ENCODE measurements at places on chromosomes 13 and 19.

GRCh38 chr19:39363901-39364457, 21.8 kb downstream of the SAMD4B start:
- no peak for DNase-seq

DNA sequence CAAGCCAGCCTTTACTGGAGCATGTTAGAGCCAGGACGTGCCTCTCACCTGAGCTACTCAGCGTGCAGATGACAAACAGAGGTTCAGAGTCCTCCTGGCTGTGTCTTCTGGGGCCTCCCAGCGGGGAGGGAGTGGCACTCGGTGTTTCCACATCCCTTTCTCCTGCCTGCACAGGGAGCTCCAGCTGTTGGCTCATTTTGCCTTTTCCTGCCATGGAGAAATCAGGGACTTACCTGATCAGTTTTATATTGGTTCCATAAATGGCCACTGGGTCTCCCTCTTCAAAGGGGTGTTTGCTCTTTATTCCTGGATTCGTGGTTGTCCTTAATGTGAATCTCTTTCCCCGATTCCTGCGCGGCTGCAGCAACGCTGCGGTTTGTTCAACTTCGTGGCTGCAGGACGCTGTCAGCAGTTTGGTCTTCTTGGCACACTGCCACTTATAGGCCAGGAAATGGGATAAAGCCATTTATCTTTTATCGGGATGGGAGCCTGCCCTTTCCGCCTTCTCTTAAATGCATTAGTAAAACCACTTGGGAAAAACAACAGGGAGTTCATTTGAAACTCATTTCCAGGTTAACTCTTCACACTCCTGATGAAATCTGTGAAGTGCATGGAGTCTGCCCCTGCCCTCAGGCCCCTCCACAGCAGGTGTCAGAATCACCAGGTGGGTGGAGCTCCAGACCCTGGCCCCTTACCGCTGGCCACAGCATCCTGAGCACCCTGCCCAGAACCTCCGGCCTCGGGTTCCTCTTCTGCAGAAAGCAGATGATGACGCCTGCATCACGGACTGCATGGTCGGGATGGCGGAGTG, 39.8 kb upstream of the MCF2L start:
- no peak for DNase-seq

GRCh38 chr13:46345866-46346265, 41.2 kb downstream of the RUBCNL start:
- DNase-seq, result no peak

- DNase-seq, result no peak
Measured at GRCh38 chr13:95707442-95708390, 30.8 kb downstream of the DNAJC3 start.

- no peak for DNase-seq
Measured at GRCh38 chr13:77528834-77529500, 6.5 kb upstream of the SCEL start.

GRCh38 chr13:26051231-26051656, 572 bp downstream of the SHISA2 start:
- DNase-seq, result peak; percentile 2

DNA sequence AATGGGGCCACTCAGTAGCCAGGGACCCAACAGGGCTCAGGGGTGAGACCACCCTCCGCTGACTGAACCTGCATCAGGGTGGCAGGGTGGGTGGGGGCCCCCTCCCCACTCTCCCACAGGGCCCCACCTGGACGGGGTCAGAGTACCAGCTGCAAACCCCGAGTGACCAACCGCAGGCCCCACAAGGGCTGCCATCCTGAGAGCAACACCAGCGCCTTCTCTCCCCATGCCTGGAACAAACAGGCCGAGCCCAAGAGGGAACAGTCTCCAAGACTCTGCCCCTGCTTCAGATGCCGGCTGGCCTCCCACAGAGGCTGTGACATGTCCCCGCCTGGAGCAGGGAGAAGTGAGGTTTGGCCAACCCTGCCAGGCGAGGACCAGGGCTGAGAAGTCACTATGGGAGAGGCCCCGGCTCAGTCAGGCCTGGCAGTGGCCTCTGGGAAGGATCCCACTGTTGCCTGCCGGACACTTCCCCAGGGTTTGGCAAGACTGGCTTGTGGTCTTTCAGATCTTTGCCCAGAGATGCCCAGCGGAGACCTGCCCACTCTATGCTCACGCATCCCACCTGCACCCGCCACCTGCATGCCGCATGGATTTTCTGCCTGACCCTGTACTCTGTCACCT, 27.2 kb downstream of the MPND start:
- DNase-seq, result no peak

- peak; percentile 75 for DNase-seq
Measured at GRCh38 chr19:12194827-12195731, 32.2 kb downstream of the ZNF136 start.

DNA sequence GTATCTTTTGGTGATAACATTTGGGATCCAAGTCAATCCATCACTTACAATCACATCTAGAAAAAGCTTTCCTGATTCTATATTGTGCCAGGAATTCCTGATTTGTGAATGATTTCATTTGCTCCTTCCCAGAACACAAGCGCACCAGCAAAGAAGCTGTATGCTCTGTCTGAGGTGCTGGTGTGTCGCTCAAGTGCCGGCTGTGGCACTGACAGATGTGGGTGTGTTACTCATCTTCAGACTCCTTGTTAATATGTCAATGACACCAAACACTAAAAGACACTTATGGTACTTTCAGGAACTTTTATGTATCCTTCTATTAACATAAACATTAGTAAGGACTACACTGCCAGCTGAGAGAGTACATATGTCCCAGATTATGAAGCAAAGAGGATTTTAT, 429.1 kb downstream of the ITGBL1 start:
- DNase-seq, result no peak

- no peak for DNase-seq
Measured at GRCh38 chr13:105846923-105847322, 688.5 kb downstream of the EFNB2 start.

DNA sequence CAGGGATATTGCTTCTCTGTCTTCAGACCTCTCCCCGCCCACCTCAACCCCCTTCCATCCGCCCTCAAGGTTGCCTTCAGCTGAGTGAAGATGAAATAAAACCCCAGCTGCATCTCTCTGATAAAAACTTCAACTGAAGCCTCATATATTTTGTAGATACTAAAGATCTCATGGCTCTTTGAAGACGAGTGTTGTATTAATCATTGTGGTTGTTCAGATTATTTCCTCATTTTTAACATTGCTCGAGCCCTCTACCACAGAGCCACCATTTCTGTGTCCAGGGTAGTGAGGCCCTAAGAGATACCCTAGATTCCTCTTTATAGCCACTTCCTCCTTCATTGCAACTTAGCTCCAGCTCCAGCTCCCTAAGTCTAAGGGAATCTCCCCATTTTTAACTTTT, 312.8 kb upstream of the ZNF507 start:
- no peak for DNase-seq

GRCh38 chr13:27375686-27376326, 48.6 kb upstream of the GTF3A start:
- DNase-seq, result peak; percentile 75

GRCh38 chr13:112943309-112944125, 25.5 kb upstream of the MCF2L start:
- peak; percentile 34 for DNase-seq

- peak; percentile 94 for DNase-seq
Measured at GRCh38 chr19:16330368-16330801, 5.8 kb downstream of the KLF2 start.

- DNase-seq, result no peak
Measured at GRCh38 chr13:95698047-95698749, 21.3 kb downstream of the DNAJC3 start.

GRCh38 chr13:40026174-40026585, 370.7 kb downstream of the COG6 start:
- DNase-seq, result peak; percentile 56

- DNase-seq, result peak; percentile 5
Measured at GRCh38 chr13:20230913-20231838, 943 bp downstream of the GJB6 start.

GRCh38 chr13:48749144-48749543, 95.4 kb downstream of the CYSLTR2 start:
- no peak for DNase-seq

GRCh38 chr19:19115954-19116353, 22.3 kb downstream of the TMEM161A start:
- peak; percentile 61 for DNase-seq

DNA sequence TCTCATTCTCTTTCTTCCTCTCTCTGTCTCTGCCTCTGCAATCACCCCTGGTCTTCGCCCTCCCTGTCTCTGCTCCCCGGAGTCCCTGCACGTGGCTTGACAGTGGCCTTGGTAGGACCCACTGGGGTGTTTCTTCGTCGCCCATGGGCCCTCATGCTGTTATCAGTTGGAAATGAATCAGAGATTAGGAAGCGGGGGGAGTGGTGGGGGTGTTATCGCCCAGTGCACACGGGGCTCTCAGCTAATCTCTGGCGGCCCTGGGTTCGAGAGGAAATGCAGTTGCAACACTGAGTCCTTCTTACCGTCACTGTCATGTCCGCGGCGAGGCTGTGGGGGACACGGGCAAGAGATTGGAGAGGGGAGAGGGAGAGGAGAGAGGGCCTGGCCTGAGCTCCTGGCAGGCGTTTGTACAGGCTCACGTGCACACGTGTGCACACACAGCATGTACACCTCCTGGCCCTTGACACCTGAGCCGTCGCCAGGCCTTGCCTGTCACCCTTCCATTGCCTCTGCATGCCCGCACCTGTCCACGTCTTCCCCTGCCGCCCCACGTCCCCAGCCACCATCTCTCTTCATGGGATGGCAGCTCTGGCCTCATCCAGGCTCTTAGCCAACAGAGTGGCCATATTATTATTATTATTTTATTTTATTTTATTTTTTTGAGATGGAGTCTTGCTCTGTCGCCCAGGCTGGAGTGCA, 37.8 kb upstream of the SLC7A10 start:
- no peak for DNase-seq

- no peak for DNase-seq
Measured at GRCh38 chr13:27172495-27172842, 858 bp upstream of the USP12 start.

GRCh38 chr13:32955881-32956594, 60.2 kb upstream of the KL start:
- no peak for DNase-seq

GRCh38 chr13:110109140-110109783, 197.7 kb downstream of the COL4A1 start:
- DNase-seq, result no peak

- DNase-seq, result peak; percentile 78
Measured at GRCh38 chr19:43780706-43781525, at the start of gene KCNN4. TSS of gene KCNN4 (minus strand) at chr19:43780973. CDS start at chr19:43780861, 112 bp downstream.

- DNase-seq, result no peak
Measured at GRCh38 chr13:62687732-62688131, 1272.1 kb upstream of the PCDH20 start.

DNA sequence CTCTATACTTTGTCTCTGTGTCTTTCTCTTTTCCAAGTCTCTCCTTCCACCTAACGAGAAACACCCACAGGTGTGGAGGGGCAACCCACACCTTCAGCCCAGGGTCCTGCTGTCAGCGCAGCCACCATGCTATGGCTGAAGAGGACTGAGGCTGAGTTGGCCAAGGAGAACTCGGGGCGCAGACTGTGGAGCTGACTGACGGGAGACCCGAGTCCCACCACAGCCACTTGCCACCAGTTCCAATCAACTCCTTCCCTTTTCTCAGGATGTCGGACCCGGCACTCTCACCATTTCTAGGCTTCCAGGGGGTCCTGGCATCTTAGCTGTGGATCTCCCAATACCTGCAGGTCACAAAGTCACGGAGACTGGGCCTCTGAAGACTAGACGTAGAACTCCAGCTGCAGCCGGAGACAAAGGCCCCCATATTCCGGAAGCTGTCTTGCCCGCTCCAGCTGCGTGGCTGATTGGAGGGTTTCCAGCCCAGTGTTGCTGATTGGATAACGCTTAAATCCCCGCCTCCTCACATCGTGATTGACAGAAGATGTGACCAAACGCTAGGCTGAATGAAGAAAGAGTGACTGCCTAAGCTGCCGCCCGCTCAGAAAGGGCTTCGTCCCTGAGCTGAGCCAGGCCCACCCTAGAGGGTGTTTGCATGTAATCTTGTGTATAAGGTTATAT, 63.6 kb downstream of the ZNF429 start:
- peak; percentile 66 for DNase-seq

DNA sequence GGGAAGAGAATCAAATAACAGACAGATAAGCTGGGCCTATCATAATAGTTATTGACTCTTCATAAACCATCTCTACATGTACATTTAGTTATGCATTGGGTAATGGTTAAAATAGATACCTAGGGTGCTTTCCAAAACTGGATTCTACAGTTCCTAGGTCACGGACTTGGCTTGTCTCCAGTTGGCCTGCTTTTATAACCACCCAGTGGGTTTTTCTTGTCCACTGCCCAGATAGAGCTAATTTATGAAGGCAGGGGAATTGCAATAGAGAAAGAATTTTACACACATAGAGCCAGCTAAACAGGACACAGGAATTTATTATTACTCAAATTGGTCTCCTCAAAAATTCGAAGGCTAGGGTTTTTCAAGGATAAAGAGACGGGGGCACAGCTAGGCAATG, 97.3 kb downstream of the FAM216B start:
- DNase-seq, result no peak

- DNase-seq, result no peak
Measured at GRCh38 chr13:95113601-95114000, 187.7 kb downstream of the ABCC4 start.

- peak; percentile 67 for DNase-seq
Measured at GRCh38 chr19:737591-738093, 13.3 kb upstream of the MISP start.

GRCh38 chr13:46386392-46387063, 524 bp downstream of the RUBCNL start:
- no peak for DNase-seq

DNA sequence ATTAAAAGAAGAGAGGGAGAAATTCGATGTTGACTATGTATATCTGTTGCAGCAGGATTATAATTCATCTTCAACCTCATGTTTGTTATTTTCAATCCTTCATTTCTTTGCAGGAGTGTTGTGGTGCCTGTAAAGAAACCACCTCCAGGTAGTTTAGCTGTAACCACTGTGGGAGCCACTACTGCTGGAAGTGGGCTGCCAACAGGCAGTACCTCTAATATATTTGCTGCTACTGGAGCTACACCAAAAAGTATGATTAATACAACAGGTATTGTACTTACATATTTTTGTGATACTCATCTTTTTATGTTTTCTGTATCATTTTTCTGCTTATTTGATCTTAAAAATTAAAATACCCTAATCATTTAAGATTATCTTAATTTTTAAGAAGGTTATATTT, 266.5 kb downstream of the NBEA start:
- DNase-seq, result no peak

DNA sequence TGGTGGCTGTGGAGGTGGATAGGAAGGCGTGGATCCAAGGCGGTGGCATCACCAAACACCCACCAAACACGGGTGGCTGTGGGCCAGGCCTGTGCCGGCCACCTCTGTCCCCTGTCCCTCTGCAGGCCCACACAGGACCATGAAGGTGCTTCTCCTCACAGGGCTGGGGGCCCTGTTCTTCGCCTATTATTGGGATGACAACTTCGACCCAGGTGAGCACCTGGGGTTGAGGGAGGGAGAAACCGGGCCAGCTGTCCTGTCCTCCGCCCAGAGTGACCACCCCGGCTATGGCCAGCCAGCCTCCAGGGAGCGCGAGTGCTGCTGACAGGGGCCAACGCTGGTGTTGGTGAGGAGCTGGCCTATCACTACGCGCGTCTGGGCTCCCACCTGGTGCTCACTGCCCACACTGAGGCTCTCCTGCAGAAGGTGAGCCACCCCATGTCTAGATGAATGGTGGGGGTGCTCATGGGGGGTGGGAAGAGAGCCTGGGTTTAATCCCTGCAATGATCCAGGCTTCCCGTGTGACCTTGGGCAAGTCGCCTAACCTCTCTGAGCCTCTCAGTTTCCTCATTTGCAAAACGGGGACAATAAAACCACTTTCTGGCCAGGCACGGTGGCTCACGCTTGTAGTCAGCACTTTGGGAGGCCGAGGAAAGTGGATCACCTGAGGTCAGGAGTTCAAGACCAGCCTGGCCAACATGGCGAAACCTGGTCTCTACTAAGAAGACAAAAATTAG, 4.0 kb downstream of the HSD11B1L start:
- DNase-seq, result no peak

- peak; percentile 61 for DNase-seq
Measured at GRCh38 chr19:4732680-4733114, 9.1 kb upstream of the DPP9 start.
